ENCODE measurements at places on chromosomes 12 and 14.

DNA sequence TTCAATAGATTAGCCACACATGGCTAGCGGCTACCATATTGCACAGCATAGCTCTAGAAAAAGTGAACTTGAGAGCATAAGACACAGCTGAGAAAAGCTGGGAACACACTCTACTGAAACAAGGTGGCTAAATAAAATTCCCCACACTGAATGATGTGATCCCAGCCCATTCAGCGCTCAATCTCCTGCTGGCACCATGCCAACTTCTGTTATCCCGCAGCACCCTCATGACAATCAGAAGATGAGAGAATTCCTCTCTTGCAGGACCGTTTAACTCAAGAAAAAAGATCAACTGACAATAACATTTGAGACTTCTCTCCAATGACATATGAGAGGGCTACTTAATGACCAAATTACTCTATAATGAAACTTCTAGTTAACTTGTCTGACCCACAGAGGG is 115.4 kb downstream of the ADAMTS20 start:
- DNase-seq, result no peak

GRCh38 chr14:68261092-68261842 is 441.7 kb downstream of the RAD51B start:
- no peak for DNase-seq

DNA sequence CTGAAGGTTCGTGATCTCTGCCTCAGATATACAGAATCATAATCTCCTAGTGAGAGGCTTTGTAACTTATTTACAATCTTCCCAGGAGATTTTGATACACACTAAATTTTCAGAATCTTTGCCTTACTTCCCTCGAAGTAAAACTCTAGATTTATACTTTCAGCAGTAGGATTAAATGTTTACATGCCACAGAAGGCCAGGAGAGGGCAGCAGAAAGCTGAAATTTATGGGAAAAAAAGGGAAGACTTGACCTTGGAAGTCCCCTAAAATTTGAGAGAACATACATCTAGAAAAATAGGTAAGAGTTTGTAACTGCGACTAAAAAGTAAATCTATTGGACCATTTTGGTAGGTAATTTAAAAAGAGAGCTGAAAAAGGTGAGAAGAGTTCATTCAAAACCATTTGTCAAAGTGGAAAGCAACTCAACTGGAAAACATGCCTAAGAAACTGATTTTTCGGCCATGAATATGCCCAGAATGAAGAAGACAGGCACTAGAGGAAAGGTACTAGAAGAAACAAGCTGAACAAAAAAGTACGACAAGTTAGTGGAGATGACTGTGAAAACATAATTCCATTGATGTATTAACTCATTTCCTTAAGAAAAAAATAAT is 242.0 kb upstream of the MDGA2 start:
- DNase-seq, result no peak

DNA sequence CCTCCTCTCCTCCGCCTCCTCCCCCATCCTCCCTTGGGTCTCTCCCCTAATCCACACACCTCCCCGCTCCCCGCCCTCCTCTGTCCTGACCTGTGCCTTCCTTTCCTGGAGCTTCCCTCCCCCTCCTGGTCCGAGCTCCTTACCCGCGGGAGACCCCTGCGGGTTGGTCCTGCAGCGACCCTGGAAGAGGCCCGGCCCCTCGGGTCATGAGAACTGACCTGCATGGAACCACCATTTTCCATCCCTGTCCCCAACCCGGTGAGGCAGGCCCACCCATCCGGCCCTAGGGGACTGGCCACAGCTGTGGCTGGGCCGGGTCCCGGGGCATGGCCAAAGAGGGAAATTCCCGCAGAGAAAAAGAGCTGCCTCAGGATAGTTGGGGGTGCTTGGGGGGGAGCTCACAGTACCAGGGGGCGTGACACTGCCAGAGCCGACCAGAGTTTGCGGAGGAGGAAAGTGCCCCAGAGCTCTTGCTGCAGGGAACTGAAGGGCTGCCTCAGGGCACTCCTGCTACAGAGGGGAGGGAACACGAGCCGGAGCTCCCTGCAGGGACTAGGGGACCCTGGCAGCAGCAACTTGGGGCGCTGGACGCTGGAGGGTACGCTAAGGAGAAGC is 613 bp downstream of the ARHGEF40 start:
- DNase-seq, result no peak

- no peak for DNase-seq
Observed at GRCh38 chr14:93096691-93097322, 18.9 kb downstream of the ITPK1 start.

DNA sequence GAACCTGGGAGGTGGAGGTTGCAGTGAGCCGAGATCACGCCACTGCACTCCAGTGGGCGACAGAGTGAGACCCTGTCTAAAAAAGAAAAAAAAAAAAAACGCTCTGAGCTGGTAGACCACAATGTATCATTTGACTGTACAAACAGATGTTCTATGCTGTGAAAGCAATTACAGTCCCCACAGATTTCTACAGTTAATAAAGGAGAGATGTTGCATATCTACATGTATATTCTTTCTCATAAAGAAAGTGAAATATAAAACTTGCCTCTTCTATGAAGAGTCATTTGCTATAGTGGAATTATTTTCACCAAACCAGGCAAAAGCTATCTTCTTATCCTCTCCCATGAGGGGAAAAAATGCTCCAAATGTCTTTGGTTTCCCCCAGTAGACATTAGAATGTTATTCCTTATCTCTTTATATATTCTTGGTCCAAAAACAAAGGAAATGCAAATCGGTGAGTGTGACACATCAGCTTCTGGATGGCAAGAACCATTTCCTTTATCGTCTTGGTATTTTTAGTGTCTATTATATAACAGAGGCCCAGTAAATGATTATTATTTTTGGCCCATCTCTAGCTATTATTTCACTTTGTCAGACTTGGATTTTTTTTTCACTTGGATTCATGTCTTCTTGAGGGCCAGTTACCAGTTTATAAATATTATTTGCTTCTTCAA is 230.4 kb downstream of the SSPN start:
- no peak for DNase-seq

- no peak for DNase-seq
Observed at GRCh38 chr14:100825713-100826331, at the start of gene MEG3. MEG3 (plus strand) TSS chr14:100826118.

DNA sequence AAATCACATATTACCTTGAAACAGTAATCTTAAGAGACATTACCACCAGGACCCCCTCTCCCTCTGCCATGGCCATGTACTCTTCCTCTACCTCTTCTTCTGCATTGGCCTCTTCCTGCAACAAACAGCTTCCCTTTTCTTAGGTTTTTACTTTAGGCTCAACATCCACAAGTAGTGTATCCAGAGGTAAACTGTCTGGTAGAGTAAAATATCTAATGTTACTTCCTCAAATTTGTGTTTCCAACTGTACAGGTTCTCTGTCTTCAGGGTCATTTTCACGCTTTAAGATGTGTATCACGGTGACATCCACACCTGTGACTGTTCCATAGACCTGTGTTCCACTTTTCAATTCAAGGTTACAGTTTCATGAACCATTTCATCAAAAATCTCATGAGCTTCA is 13.4 kb downstream of the CDK17 start:
- no peak for DNase-seq

DNA sequence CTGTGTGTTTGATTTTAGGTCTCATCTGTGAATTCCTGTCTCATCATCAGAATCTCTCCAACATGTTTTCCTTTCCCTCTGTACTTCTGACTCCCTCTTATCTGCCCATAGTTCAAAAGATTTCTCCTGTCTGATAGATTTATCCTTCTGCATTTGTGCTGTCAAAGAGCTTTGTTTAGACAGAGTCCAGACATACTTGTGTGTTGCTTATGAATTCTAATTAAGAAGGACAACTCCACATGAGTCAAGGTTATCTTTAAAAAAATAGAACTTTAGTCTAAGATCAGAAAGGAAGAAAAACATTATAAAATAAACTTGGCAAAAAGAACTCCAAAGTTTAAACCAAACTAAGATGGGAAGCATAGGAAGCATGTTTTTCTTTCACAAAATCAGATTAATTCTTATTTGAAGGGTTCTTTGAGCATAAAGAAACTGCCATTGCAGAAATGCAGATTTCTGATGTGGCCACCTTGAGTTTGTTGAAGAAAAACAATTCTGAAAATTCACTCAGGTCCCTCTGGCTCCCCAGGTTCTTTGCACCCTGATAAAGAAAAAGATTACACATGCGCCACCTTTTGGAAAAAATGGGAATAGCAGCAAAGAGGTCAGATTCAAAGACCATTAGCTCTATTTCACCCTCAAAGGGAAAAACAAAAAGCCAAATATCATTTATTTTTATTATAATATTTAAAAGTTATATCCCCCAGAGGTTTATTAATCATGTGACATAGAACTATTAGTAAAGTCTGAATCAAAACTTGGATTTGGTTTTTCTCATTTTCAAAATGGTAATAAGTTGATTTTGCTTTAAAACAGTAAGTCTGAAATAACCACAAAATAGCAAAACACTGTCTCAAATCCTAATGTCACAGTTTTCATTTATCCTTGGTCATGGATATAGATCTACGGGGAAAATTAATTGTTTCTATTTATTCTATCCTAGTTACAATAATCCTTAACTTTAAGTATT is 143.7 kb upstream of the DCN start:
- DNase-seq, result no peak

DNA sequence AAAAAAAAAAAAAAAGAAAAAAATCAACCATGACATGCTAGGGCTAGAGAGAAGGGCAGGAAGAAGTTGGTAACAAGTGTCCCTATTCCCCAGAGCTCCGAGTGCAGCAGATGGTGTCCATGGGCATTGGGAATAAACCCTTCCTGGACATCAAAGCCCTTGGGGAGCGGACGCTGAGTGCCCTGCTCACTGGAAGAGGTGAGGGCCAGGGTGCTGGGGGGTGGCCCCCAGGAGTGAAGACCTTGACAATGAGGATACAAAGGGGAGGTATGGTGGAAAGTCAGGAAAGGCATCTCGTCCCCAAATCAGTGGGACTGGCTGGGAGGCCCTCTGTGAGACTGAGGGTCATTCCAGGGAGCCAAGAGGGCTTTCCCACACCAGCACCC is 11.6 kb downstream of the ZNF219 start:
- no peak for DNase-seq

All from stimulated activated CD4-positive, alpha-beta T cell treated with anti-CD3 and anti-CD28 coated beads, Interleukin-15, amount 100 ng/mL, for 1 hour (primary cell).